ENCODE measurements at places on chromosomes 11 and 22. TPM values are rescaled to one million over a fixed set of nuclear protein-coding genes. Genes with fewer than 3 reads are reported as not detected.
A peak's percentile ranks its signal among the peaks of the same experiment; 100 is the strongest.

The IL17REL gene
- not detected for total RNA-seq

The LARGE2 gene
- not detected for total RNA-seq

The PANX2 gene
- total RNA-seq: 1.6 TPM

The PUS3 gene
- total RNA-seq: 14.6 TPM

The OR52W1 gene
- not detected for total RNA-seq

DNA sequence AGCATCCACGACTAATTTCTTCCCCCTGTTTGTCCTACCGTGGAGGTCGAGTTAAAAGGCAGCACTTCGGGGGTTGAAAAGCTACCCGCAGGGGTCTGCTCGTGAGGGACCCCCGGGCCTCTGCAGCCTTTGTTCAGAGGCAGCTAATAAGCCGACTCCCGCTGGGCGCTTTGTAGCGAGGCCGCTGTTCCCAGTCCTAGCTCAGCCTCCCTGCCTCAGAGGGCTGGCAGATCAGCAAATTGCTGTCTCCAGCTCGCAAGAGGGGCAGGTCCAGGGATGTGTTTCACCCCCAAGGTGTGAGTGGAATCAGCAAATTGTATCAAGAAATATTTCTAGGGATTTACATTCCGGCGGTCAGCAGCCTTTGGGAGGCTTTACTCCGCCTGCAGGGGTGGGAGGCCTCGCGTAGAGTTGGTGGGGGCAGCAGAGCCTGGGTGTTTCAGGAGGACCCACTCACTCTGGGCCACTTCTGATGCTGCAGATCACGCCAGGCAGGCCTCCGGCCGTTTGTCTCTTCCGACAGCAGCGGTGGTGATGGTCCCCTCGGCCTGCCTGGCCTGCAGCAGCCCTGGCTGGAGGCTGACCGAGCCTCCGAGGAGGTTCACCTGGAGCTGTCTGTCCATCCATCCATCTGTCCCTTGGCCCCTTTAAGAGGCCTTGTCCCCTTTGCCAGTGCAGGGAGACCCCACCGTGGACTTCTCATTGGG lies 21.6 kb upstream of the KCNQ1OT1 start:
- no peak for DNase-seq

DNA sequence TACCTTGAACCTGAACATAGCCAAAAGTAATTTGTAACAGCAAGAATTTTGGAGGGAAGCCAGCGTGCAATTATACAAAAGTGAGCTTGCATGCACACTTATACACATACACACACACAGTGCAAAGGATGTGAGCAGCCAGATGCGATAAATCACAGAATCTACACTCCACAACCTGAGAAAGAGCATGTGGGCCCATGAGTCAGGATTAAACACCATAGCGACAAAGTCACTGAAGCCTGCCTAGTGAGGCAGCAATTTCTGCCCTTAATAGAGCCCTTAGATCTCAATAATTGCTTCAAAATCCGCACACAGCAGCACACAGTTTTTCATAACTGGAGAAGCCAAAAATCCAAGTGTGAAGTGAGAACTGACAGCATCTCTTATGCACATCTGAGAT lies 42.6 kb upstream of the TEAD1 start:
- no peaks in the 10 kb centered on the region for H3K27me3 ChIP-seq
- no peak overlapping the region for H3K27ac ChIP-seq
- H3K4me3 ChIP-seq: no peak overlapping the region
- DNase-seq: no peak

DNA sequence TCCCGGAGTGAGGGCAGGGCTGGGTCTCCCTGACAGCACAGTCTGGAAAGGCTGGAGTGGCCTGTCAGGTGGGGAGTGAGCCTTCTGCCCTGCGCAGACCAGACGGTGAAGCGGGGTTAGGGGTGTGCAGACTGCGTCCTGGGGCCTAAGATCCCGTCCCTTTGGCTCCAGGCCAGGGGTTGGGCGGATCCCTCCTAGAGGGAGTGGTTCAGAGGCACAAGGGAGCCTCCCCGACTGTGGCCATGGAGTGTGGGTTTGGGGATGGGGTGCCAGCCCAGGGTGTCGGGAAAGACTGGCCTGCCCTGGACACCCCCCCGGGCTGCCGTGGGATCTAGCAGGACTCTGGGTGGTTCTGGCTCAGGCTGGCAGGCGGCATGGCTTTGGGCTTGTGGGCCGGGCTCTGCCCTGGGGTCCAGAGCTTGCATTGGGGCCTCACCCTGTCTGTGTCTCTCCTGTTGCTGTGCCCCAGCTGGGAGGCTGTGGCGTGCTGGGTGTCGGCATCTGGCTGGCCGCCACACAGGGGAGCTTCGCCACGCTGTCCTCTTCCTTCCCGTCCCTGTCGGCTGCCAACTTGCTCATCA lies 19.5 kb downstream of the TSPAN4 start:
- DNase-seq: no peak
- H3K36me3 ChIP-seq: no peaks in the 10 kb centered on the region
- H3K4me3 ChIP-seq: no peak overlapping the region
- no peaks in the 10 kb centered on the region for H3K27me3 ChIP-seq
- peaks cover 20% of the 10 kb centered on the region for H3K4me1 ChIP-seq

- no peaks in the 10 kb centered on the region for H3K27me3 ChIP-seq
- H3K4me3 ChIP-seq: no peak overlapping the region
- no peak overlapping the region for H3K27ac ChIP-seq
- peak; percentile 70 for DNase-seq
- no peaks in the 10 kb centered on the region for H3K36me3 ChIP-seq
Measured at GRCh38 chr11:134945993-134946392, 534.0 kb upstream of the B3GAT1 start.

- no peaks in the 10 kb centered on the region for H3K27me3 ChIP-seq
- DNase-seq: no peak
- no peaks in the 10 kb centered on the region for H3K36me3 ChIP-seq
- H3K4me3 ChIP-seq: peak overlapping the region; percentile 11
- peak overlapping the region; percentile 45 for H3K27ac ChIP-seq
Measured at GRCh38 chr11:104772806-104773241, 125.4 kb downstream of the CASP12 start.

- no peak overlapping the region for H3K4me3 ChIP-seq
- H3K27ac ChIP-seq: no peak overlapping the region
- H3K36me3 ChIP-seq: no peaks in the 10 kb centered on the region
Measured at GRCh38 chr11:35365961-35366360, 53.4 kb downstream of the SLC1A2 start.

DNA sequence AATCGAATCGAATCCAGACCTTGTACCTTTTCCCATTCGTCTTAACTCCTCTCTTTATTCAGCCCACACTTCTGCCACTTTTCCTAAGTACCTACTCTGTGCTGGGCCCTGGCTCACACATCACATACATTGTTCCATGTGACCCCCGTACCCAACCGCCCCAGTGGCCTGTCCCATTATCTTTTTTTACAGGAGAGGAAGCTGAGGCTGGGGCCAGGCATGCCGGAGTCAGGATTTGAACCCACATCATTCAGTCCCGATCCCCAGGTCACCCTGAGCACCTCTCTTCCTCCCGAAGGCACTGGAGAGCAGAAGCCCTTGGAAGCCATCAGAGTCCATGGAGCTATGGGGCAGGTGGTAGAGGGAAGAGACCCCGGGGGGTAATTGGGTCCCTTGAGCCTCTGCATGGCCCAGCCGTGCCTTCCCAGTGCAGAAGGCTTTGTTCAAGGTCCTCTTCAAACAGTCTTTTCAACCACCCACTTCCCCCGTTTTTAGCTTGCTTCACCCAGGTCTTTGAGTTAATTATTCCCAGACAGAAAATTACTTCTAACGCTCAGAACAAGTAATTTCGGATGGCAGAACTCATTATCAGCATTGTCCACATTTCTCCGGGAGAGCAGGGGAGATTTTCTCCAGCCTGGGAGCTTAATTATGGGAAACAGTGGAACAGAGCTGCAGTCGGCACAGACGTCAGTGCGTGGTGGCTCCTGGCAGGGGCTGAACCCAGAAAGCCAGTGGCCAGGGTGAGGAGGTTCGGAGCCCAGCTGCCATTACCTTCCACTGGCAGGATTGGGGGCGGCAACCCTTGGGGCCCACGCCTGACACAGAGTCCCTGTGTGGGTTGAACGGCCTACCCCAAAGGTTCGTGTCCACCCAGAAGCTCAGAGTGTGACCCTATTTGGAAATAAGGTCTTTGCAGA lies 82.4 kb upstream of the RTL6 start:
- no peaks in the 10 kb centered on the region for H3K36me3 ChIP-seq
- no peak for DNase-seq
- H3K4me3 ChIP-seq: no peak overlapping the region
- peaks cover 29% of the 10 kb centered on the region for H3K27me3 ChIP-seq
- no peak overlapping the region for H3K27ac ChIP-seq

GRCh38 chr11:133925756-133926155 lies 31.0 kb downstream of the IGSF9B start:
- no peak for DNase-seq
- no peak overlapping the region for H3K4me3 ChIP-seq
- peaks cover 3% of the 10 kb centered on the region for H3K4me1 ChIP-seq
- no peaks in the 10 kb centered on the region for H3K27me3 ChIP-seq
- H3K36me3 ChIP-seq: no peaks in the 10 kb centered on the region

- peaks cover 5% of the 10 kb centered on the region for H3K4me1 ChIP-seq
- no peak overlapping the region for H3K4me3 ChIP-seq
- no peak overlapping the region for H3K27ac ChIP-seq
- H3K36me3 ChIP-seq: no peaks in the 10 kb centered on the region
- peaks cover 10% of the 10 kb centered on the region for H3K27me3 ChIP-seq
- DNase-seq: no peak
Measured at GRCh38 chr11:57260937-57261783, 24.1 kb upstream of the APLNR start.

DNA sequence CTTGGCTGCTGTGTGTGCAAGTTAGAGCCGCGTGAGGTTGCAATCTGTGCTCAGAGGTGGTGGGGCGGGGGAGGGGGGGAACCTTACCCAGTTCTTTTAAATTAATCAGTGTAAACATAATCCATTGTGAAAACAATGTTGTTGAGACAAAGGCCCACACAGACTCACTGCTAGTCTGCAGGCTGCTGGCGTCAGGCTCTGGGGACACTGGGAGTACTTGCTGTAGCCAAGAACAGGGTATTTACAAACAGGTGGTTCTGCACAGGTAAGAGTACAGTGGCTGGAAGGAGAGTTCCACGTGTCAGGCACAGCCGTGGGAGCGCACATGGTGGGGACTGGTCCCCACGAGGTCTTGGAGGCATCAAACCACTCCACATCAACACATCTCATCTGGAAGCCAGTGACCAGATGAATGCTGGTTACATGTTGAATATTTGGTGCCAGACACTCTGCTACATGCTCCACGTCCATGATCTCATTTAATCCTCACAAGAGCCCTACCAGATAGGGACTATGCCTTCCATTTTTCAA lies 27.4 kb downstream of the SCUBE1 start:
- H3K36me3 ChIP-seq: no peaks in the 10 kb centered on the region
- H3K27me3 ChIP-seq: peaks cover 25% of the 10 kb centered on the region

- H3K36me3 ChIP-seq: no peaks in the 10 kb centered on the region
- peaks cover 7% of the 10 kb centered on the region for H3K4me1 ChIP-seq
Measured at GRCh38 chr22:29207562-29208501, 2.1 kb downstream of the EMID1 start.

GRCh38 chr11:4453118-4453517 lies 4.0 kb downstream of the OR52K2 start:
- H3K36me3 ChIP-seq: no peaks in the 10 kb centered on the region
- H3K27ac ChIP-seq: no peak overlapping the region

DNA sequence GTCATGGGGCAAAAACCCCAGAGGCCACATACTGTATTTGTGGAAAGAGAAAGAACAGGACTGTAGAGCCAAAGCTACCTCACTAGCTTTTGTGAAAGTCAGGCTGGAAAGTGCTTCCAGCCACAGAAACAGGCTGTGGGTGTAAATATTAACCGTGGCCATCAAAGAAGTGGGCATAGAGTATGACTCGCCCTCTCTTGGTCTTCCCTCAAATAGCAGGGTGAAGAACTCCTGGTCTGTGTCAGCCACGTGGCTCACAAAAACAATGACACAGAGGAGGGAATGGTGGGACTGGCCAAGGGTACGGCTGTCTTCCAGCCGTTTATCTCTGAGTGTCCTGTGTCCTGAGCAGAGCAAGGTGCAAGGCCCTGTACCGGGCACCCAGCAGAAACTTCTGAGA lies 37.6 kb upstream of the UBASH3B start:
- DNase-seq: no peak
- H3K27me3 ChIP-seq: peaks cover 23% of the 10 kb centered on the region
- no peaks in the 10 kb centered on the region for H3K4me1 ChIP-seq
- no peaks in the 10 kb centered on the region for H3K36me3 ChIP-seq
- no peak overlapping the region for H3K4me3 ChIP-seq

- no peaks in the 10 kb centered on the region for H3K27me3 ChIP-seq
- H3K27ac ChIP-seq: no peak overlapping the region
- H3K36me3 ChIP-seq: no peaks in the 10 kb centered on the region
- H3K4me1 ChIP-seq: no peaks in the 10 kb centered on the region
Measured at GRCh38 chr22:22478470-22478869, 30.1 kb downstream of the ZNF280B start.

GRCh38 chr11:1667906-1668305 lies 29.1 kb upstream of the KRTAP5-6 start:
- peaks cover 3% of the 10 kb centered on the region for H3K4me1 ChIP-seq
- no peak overlapping the region for H3K4me3 ChIP-seq
- H3K27ac ChIP-seq: no peak overlapping the region
- no peak for DNase-seq
- H3K27me3 ChIP-seq: peaks cover 42% of the 10 kb centered on the region
- H3K36me3 ChIP-seq: no peaks in the 10 kb centered on the region

DNA sequence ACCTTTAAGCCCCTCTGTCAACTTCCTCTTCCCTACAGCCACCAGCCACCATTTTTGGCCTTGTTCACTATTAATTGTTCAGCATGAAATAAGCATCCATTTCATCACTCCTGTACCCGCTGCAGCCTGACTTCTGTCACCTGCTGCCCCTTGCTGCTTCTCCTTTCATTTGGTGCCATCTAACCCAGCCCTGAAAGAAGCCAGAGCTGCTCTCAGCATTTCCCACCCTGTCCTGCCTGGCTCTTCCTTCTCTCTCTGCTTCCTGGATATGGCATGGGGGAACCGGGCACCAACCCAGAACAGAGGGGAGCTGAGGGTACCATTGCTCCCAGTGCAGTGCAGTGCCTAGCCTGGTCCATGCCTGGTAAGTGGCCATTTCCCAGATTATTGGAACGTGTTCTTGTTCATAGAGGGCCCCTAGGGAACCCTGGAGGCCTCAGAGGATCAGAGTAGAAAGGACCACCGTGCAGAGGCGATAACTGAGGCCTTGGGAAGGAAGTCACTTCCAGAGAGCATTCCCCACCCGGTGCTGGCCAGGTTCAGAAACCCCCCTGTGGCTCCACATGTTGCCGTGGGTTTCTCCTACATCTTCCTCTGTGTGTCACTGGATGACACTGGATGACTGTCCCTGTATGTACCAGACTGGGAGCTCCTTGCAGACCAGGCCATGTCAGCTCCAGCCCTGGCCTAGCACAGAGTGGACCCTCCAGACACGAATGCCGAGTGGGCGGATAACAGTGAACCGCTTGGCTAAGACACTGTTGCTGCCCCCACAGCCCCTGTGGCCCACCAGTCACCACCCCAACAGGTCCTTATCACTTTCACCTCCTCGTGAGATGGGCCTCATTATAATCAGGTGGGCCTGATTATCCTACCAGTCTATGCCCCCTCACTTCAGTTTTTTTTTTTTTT lies 4.7 kb downstream of the YDJC start:
- no peak for DNase-seq
- no peak overlapping the region for H3K4me3 ChIP-seq
- H3K27ac ChIP-seq: peak overlapping the region; percentile 70
- peaks cover 40% of the 10 kb centered on the region for H3K4me1 ChIP-seq
- no peaks in the 10 kb centered on the region for H3K27me3 ChIP-seq

Data from osteocyte (in vitro differentiated cells).